Mammary epithelial cell (primary cell): ENCODE measurements at places on chromosomes 1 and 21. TPM values are rescaled to one million over a fixed set of nuclear protein-coding genes. Genes with fewer than 3 reads are reported as not detected.

IQCC gene
- 2.2 TPM for total RNA-seq

DUSP23 gene
- total RNA-seq = 39.5 TPM

LINGO4 gene
- total RNA-seq = not detected

GRCh38 chr1:231836227-231836893 is 209.8 kb downstream of the DISC1 start:
- DNase-seq = no peak

DNA sequence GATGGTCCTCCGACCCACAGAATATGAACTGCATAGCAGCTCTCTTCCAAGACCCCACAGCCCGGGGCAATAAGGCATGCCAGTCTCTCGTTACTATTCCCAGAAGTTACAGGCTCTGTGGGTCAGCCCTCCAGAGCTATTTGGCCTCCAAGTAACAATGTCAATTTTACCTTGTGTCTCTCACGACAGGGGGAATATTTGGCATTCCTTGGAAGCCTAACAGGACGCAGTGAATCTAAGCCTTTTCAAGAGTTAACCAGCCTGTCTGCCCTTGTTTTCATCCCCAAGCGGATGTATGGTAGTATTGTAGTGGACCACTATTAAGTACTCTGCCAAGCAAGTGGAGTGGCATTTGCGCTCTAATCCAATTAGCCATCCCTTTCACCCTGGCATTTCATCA is 24.4 kb upstream of the GNG4 start:
- DNase-seq = no peak
